Activated CD8-positive, alpha-beta memory T cell treated with anti-CD3 and anti-CD28 coated beads for 24 hours (primary cell): ENCODE measurements at places on chromosomes 3 and 15.

- no peak for DNase-seq
Observed at GRCh38 chr3:37745076-37745475, 116.6 kb upstream of the CTDSPL start.

GRCh38 chr3:43194490-43195114, 88.7 kb upstream of the POMGNT2 start:
- peak; percentile 66 for DNase-seq

- no peak for DNase-seq
Observed at GRCh38 chr15:68629519-68630210, 50.9 kb downstream of the CORO2B start.

- no peak for DNase-seq
Observed at GRCh38 chr3:59235634-59236012, 185.8 kb upstream of the CFAP20DC start.

GRCh38 chr3:120160050-120160449, 65.8 kb upstream of the GSK3B start:
- DNase-seq, result no peak

- no peak for DNase-seq
Observed at GRCh38 chr3:129989414-129989813, 14.9 kb downstream of the TRH start.

GRCh38 chr3:84943379-84943778, 15.4 kb upstream of the CADM2 start:
- DNase-seq, result no peak

DNA sequence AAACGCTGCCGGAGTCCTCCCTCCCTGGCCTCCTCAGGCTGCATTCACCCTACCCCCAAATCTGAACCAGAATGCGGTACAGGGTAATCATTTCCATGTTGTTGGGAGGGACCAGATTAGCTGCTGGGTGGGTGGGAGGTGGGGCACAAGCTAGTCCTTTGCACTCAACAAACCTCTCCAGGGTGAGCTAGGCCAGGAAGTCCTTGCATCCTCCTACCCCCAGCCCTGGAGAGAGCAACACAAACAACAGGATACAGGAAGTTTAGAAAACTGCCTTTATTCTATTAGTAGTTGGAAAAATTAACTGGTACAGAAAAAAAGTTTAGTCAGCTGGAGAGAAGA, 702 bp upstream of the GPX1 start:
- no peak for DNase-seq

GRCh38 chr3:16522834-16523233, 9.3 kb upstream of the RFTN1 start:
- no peak for DNase-seq
